Mucosa of gallbladder (tissue), 1 donor: ENCODE measurements at places on chromosomes 2 and 18. TPM values are rescaled to one million over a fixed set of nuclear protein-coding genes. Genes with fewer than 3 reads are reported as not detected.

- DNase-seq: no peak
Measured at GRCh38 chr2:127887082-127887775, 1.5 kb upstream of the AMMECR1L start.

DNA sequence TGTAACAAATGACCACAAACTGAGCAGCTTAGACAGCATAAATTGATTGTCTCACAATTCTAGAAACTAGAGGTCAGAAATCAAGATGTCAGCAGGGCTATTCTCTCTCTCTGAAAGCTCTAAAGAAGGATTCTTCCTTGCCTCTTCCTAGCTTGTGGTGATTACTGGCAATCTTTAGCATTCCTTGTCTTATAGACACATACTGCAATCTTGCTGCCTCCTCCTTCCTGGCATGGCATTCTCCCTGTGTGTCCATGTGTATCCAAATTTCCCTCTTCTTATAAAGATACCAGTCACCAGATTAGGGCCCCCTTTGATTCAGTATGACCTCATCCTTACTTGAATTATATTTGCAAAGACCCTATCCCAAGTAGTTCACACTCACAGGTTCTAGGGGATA is 2.3 kb downstream of the ASB3 start:
- no peak for DNase-seq

Gene TNS1
- 469 TPM for total RNA-seq

GRCh38 chr2:57536535-57537231 is 509.9 kb upstream of the VRK2 start:
- no peak for DNase-seq

GRCh38 chr2:240689975-240690374 is 1.7 kb upstream of the AQP12A start:
- DNase-seq: no peak

Gene TRIM54
- total RNA-seq: 0.26 TPM

Gene ERFE
- 0.35 TPM for total RNA-seq

Gene SPP2
- total RNA-seq: not detected

Gene STARD6
- total RNA-seq: not detected

DNA sequence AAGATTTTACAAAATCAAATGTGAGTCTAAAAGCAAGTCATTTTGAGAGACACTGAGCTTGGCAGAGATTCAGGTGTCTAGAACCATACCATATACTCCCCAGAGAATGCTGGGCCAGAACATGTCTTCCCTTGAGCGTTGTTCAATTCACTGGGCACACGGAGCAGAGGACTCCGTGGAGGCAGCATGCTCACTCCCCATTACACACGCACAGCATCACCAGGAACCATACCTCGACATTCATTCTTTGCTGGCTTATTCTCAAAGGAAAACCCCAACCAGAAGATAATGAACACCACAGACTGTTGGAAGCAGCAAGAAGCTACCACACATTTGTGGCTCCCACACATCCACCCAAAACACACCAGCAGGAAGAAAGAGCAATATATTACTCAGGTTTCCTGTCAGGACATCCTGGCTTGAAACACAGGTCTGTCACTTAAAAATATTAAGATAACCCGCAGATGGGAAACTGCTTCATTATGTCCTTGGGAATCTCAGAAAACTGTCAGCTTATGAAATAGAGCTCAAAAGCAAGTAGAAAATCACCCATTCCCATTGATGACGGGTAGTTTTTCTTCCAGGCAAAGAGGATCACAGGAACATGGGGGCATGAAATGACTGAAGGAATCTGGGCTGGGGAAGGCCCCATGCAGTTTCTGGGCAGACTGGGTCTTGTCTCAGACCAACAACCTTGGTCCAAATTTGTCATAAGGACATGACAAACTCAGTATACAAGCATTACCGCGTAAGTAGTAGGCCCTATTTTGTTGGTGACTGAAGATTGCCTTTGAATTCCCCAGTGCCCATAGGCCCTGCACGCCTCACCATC is 46.4 kb downstream of the PCBP1 start:
- no peak for DNase-seq

- no peak for DNase-seq
Measured at GRCh38 chr18:42292654-42293053, 337.6 kb downstream of the PIK3C3 start.

Gene IL36G
- not detected for total RNA-seq

DNA sequence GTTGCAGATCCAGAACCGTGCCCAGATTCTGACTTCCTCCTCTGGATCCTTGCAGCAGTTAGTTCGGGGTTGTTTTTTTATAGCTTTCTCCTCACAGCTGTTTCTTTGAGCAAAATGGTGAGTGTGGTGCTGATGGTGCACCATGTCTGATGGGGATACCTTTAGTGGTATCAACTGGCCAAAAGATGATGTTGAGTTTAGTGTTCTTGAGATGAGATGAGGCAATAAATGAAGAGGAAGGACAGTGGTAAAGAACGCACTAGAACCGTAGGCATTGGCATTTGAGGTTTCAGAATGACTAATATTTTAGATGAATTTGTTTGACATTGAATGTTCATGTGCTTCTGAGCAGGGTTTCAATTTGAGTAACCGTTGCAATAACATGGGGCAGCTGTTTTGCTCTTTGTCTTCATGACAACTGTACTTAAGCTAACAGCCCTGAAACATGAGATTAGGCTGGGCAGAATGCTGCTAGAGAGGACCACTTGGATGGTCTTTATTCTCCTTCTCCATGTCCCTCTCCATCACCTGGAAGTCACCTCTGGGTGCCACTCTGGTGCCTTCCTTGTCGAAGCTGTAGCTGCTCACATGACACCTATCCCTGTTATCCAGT is 3.9 kb downstream of the CTLA4 start:
- no peak for DNase-seq

- no peak for DNase-seq
Measured at GRCh38 chr2:122307763-122308162, 552.3 kb downstream of the TSN start.

DNA sequence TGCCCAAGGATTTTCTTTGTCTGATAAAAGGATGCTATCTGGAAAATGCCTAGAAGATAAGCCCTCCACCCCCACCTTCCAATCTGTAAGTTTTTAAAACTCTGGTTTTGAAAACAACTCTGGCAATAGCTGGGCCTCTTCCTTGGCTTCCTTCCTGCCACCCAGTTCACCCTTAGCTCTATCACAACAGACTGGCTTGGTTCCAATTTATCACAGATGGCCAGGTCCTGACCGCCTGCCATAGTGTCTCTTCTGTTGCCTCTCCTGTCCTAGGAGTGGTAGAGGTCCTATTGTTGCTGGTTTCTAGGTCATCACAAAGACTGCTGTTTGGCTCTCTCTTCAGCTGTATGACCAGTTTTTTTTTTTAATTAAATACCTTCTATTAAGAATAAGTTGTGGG is 1727.9 kb upstream of the SLC39A10 start:
- no peak for DNase-seq

Gene ARMC9
- 19.2 TPM for total RNA-seq

Gene HOXD4
- total RNA-seq: 1.0 TPM

DNA sequence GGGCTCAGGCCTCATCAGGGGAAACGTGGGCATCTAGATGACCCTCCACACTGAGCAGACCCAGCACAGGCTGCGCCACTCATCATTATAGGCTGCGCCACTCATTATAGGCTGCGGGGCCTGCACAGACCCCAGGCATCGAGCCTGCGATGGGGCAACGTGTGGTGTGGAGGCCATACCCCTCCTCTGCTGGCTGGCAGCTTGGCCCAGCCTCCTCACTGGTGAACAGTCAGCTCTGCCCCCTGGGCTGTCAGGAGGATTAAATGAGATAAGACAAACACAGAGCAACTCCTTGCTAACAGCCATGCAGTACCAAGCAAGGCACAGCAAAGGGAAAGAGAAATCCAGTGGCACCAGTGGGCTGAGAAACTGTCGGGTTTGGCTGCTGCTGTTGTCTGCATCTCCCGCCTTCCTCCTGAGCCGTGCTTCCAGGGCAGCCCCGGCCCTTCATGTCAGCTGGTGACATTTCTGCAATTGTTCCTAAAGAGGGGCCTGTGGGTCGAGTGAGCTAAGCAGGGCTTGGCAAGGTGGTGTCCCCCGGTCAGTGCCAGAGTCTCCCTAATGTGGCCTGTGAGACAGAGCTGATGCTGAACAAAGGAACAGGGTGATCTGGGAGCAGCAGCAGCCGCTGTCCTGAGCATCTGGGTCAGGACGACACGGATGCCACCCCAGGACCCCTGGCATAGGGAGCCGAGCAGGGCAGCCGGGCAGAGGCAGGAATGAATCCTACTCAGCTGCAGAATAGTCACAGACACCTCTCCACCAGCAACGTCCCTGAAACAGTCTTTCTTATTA is 48.7 kb downstream of the RRM2 start:
- no peak for DNase-seq

- no peak for DNase-seq
Measured at GRCh38 chr18:72692086-72692485, 147.9 kb upstream of the CBLN2 start.
